Fibroblast of skin of back (primary cell): ENCODE measurements at places on chromosomes 2 and 18.

DNA sequence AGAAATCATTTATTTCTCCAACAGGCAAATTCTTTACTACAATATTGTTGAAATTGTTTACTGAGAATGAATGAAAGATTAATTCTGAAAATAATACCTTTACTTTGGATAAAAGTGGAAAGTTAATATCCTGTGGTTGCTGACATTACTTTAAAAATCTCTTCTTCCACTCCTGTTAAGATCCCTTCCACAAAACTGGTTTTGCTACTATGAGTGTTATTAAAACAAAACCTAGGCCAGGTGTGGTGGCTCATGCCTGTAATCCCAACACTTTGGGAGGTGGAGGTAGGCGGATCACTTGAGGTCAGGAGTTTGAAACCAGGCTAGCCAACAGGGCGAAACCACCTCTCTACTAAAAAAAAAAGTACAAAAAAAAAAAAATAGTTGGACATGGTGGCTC is 123.9 kb upstream of the CCDC150 start:
- no peak for DNase-seq

- DNase-seq, result no peak
These were observed 68.7 kb upstream of the CABLES1 start for GRCh38 chr18:23066504-23067039.

GRCh38 chr2:235851828-235852525 is 316.2 kb downstream of the GBX2 start:
- no peak for DNase-seq

GRCh38 chr2:11514081-11514730 is 19.6 kb upstream of the GREB1 start:
- DNase-seq, result no peak

DNA sequence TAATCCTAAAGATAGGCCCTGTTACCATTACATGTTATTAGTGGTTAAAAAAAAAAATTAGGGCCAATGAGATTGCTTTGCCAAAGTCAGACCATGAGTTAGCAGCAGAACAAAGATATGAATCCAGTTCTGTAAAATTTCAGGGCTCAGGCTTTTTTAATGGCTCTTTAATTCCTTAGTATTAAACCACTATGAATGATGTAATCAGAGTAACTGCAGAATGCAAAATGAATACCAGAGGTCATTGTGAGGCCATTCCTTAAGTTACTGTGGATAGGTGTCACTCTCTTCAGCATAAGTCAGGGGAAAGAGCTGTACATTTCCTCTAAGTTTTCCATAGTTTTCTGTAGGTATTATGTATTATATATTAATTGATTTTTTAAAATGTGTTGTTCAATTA is 42.2 kb upstream of the TBR1 start:
- peak; percentile 66 for DNase-seq

GRCh38 chr2:77086478-77086877 is 435.7 kb downstream of the LRRTM4 start:
- DNase-seq, result no peak

DNA sequence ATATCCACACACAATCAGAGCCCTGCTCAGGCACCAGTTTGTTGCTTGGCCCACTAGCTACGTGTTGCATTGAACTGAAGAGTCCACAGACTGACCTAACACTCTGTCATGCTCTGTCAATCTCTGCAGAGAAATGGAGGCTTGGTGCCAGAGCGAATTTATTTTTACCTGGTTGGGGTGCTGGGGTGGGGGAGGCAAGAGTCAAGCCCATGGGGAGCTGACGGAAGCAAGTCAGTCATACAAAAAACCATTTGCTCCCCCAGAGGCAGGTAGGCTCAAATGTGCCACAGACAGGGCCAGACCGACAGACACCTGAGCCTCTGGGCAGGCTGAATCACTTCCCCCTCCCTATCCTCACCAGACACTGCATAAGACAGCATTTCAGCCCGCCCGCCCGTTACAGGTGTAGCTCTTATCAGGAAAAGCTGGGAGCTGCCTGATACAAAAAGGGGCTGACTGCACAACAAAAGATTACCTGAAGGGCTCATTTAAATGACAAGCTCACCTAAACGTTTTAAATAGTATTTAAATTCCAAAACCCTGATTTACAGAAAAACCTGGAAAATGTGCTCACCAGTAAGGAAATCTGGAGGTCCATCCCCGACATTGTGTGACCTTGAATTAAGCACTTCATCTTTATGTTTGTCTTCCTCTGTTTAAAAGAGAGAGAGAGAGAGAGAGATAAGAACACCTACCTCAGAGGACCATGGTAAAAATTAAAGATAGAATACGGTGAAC is 2.1 kb upstream of the PCBP1 start:
- no peak for DNase-seq

GRCh38 chr2:205024822-205025518 is 479.7 kb downstream of the PARD3B start:
- peak; percentile 98 for DNase-seq

DNA sequence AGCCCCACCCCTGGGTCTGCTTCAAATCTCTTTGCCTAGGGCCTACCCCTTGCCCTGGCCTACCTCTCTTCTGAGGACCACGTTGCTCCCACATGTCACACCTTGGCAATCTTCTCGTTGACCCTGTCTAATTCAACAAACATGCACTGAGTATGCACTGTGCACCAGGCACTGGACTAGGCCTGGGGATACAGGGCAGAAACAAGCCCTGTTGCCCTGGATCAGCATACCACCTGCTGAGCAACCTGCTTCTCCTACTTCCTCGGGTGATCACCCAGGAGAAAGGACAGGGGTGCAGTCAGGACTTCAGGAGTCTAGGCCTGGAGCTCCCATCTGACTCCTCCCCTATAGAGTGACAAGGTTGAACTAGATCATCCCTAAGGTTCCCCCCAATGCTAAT is 9.7 kb downstream of the WNT10A start:
- no peak for DNase-seq

DNA sequence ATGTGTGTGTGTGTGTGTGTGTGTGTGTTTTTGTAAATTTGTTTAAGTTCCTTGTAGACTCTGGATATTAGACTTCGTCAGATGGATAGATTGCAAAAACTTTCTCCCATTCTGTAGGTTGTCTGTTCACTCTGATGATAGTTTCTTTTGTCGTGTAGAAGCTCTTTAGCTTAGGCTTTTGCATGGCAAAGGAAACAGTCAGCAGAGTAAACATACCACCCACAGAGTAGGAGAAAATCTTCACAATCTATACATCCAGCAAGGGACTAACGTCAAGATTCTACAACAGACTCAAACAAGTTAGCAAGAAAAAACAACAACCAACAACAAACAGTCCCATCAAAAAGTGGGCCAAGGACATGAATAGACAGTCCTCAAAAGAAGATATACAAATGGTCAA is 336.7 kb upstream of the ATP5MC3 start:
- DNase-seq, result no peak

- peak; percentile 53 for DNase-seq
These were observed 436.2 kb downstream of the SUCLG1 start for GRCh38 chr2:84022810-84023431.

DNA sequence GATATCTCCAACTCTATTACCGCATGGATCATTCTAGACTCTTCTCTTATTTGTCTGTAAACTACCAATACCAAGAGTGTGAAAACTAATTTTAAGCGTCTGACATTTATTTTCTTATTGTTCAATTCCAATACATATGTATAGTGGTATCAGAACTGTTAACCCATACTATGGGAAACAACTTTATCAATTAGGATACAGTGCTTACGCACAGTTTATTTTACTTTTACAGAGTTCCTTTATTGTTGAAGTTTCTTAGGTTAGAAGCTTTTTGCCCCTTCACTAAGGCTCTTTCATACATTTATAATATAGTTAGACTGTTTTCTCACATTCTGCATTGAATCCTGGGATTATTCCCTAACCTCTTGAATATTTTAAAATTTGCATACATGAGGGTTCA is 198.8 kb upstream of the RGPD4 start:
- DNase-seq, result no peak

- no peak for DNase-seq
These were observed 2.8 kb downstream of the GDF7 start for GRCh38 chr2:20669562-20670314.

GRCh38 chr2:72457801-72458516 is 310.3 kb upstream of the CYP26B1 start:
- DNase-seq, result peak; percentile 8

DNA sequence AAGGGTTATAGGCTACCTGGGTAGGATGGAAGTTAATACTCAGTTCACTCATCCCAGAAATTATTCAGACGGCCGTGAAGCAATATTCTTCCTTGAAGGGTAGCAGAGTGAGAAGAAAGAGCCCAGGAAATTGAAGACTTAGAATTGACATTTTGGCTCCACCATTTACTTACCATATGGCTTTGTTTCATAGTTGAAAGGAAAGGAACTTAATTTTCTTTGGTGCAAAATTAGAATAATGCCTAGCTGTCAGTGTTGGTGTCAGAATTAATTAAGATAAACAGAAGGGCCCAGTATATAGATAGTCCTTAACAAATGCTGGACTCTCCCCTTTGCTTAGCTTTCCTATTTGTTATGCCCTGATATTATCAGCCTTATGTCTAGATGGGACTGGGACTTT is 263.2 kb downstream of the KCNJ3 start:
- no peak for DNase-seq

DNA sequence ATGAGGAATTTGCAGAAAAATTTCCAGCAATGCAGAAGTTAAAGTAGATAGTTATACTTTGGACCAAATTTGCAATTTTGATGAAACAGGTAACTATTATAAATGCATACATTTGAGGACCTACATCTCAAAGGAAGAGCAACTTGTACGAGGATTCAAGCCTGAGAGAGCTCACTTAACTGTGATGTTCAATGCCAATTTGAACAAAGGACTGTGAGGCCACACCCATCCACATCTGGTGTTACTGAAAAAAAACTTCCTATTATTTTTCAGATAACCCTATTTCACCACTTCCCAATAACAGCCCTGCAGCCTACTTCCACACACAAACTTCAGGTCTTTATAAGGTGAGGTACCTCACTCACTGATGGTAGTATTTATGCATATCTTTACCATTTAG is 203.5 kb upstream of the NABP1 start:
- no peak for DNase-seq

- DNase-seq, result no peak
These were observed 84.1 kb downstream of the SMIM21 start for GRCh38 chr18:75343389-75343788.

GRCh38 chr2:49286726-49287125 is 132.4 kb upstream of the FSHR start:
- peak; percentile 7 for DNase-seq

GRCh38 chr2:20429528-20429927 is 17.3 kb upstream of the RHOB start:
- DNase-seq, result peak; percentile 38

GRCh38 chr18:48627216-48627615 is 88.4 kb downstream of the CTIF start:
- DNase-seq, result peak; percentile 37

DNA sequence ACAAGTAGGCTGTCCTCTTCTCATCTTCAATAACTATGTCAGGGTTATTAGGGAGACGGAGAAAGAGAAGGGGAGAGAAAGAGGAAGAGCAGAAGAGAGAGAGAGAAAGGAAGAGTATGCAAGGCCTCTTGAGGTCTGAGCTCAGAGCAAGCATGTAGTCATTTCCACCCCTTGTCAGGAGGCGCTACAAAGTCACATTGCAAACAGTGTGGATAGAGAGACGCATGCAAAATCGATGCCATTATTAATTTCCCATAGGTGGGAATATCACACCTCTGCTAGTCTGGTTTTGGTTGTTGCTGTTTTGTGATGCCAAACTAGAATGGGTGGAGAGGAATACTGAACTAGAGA is 24.2 kb upstream of the SERPINE2 start:
- DNase-seq, result no peak

DNA sequence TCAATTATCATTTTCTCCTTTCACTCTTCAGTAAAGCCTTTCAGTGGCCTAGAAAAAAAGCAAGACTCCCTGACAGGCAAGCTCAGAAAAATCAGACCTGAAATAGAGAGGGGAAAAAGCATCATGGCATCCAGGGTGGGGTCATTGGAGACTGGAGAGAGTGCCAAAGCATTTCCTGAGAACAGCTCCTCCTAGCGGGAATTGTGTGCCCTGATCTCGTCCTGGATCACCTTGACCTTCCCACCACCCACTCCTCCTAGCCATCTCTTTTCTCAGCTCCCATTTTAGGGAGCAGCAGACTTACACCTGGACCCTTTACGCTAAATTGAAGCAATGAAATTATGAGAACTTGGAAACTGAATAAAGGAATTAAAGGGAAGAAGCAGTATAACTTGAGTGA is 176.6 kb downstream of the VWC2L start:
- no peak for DNase-seq

DNA sequence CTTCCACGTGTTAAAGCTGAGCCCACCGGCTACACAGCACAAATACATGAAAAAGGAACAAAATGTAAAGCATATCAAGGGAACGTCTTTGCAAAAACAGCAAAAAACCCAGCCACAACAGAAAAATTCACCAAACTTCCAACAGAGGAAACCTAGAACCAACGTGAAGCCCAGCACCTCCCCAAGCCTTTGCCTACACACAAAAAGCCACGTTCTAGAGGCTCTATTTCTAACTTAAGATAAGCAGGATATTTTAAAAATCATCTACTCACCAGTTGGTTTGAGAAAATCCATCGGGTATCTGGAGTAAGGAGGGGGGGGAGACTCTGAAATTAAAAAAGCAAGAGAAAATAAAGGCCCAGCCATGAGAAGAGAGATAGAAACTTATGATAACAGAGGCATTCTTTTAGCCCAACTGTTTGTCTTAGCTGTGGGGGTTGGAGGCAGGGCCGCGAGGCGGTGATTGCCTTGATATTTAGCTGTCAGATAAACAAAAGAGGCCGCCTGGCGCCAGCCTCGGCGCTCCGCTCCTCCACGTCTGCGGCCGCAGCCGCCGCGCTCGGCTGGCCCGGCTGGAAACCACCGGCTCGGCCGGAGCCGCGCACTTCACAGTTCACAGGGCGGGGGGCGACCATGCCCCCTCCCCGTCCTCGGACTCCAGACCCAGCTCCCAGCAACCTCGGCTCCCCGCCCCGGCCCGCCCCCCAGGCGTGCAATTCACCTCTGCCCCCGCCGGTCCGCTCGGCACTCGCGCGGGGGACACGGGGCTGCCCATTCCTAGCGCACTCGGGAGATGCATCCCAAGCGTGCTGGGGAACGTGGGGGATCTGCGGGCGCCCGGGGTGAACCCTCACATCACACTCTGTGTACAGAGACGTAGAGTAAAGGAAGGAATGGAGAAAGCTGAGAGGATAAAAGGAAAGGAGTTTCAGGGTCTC is 2.4 kb downstream of the SMAD7 start:
- DNase-seq, result peak; percentile 87

DNA sequence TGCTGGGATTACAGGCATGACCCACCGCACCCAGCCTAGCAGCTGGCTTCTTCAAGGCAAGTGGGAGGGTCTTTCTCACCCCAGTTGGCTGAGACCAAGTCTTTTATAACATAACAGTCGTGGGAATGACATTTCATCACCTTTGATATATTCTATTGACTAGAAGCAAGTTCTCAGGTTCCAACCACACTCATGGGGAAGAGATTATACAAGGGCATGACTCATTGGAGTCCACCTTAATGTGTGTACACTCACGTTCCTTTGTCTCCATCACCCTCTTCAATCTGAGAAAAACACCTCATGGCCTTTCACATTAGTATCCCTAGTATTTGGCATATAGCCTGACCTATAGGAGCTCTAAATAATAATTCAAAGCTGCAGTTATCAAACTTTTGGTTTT is 2.8 kb upstream of the BBS5 start:
- no peak for DNase-seq
